NT2/D1 (cell line): ENCODE measurements at places on chromosomes 2 and 18.

GRCh38 chr2:34102339-34102738 lies 503.2 kb upstream of the FAM98A start:
- DNase-seq, result no peak

DNA sequence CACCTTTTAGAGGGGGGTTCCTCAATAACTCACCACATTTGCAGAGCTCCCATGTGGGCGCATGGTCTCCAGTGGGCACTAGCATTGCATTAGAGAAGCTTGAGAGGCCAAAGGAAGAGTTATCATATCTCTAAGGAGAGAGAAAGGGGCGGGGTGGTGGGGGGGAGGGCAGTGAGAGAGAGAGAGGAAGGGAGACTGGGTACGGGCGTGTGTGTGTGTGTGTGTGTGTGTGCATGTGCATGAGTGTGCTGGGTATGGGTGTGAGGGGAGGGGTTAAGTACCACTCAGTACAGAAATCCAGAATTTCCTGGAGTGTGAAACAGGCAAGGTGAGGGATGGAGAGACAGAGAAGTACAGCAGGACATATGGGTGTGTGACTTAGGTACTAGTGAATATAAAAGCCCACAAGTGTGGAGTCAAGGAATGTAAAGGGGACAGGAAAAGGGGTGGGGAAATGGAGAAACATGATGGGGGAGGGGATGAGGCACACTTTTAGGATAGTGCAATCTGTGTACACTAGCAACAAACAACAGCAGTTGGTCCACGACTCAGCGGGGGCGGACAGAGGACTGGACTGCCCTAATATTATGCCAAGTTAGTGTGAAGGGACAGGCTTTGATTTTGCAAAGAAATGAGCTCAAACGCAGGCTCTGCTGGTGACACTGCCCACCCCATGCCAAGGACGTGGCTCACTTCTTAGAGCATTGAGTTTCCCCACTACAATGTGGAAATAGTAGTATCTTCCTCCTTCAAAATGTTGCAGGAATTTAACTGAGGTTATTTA lies 91.3 kb downstream of the SPRED2 start:
- no peak for DNase-seq

DNA sequence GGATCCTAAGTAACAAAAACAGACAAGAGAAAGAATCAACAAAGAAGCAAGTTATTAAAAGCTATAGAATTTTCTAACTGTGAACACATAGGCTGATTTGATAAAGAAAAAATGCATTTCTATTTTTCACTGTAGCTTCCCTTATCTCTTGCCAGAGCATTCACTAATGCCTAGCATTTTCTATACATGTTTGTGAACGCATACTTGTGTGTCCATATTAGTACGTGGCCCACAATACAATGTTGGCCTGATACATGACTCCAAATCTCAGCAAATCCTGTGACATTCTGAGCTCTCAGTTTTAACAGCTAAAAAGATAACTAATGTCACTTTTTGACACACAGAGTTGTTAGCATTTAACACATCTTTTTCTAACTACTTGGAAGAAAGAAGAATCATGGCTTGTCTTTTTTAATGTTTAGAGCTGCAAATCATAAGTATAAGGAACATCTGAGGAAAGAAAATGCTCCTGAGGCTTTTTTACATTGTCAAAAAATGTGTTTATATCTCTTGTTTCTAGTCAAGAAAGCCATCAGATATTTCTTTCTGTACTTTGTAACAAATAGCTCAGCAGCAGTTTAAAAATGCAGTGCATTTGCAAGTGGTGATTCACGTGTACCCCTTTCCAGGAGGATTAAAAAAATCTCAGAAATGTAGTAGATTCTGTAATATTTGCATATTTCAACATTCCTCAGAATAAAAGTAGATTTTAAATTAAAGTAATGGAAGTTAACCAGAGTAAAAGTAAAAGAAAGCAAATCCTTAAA lies 1646.8 kb upstream of the TMEFF2 start:
- no peak for DNase-seq

GRCh38 chr2:204479557-204479956 lies 65.7 kb upstream of the PARD3B start:
- DNase-seq, result no peak

- no peak for DNase-seq
Observed at GRCh38 chr18:70160073-70160678, 45.3 kb downstream of the RTTN start.

DNA sequence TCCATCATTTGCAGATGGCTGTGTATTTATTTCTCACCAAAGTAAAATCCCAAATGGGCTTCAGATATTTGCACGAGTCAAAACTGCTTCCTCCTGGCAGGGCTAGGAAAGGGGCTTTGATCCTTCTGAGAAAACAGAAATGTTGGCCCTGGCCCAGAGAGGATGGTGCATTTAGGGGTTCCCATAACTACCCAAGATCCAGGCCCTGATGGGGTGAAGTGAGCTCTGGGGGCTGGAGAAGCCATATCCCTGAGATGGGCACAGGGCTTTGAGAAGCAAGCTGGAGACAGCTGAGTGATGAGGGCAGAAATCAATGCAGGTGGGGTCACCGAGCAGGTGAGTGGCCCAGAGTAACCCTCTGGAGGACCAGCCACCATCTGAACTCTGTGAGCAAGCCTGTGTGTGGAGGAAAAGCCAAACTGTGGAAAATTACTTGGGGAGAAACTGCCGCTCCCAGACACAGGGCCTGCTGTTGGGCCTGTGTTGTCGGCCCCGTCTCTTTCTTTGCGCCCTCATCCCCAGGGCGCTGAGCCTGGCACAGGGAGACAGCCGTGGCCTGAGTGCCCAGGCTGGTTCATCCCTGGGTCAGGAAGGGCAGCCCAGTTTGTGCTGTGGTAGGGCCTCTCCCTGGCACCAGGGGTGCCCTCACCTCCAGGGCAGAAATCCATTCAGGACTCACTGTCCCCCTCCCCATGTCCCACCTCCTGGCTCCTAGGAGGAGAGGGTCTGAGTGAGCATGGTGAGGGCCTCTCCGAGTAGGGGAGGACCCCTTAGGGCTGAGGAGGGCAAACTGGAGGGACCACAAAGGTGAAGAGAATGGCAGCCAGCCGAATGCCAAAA lies 167.8 kb upstream of the HAAO start:
- DNase-seq, result no peak

- no peak for DNase-seq
Observed at GRCh38 chr2:199462347-199462955, 4.7 kb upstream of the SATB2 start.

- DNase-seq, result no peak
Observed at GRCh38 chr18:38843291-38843690, 1277.7 kb upstream of the CELF4 start.

DNA sequence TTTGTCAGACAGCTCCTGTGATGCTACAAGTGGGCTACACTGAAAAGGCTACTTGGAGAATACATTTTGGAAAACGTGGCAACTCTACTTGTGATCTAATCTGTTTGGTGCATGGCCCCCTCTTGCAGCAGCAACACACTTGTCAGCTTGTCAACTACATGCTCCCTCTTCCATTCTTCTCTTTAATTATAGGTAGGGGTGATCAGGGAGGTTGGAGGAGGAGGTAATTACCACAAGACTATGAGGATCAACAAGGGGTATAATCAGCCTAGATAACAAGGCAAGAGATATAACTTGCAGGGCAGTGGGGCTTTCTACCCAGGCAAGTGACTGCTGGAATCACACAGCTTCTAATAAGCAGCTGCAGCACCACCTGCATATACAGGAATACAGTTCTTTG lies 104.9 kb downstream of the ACVR1 start:
- DNase-seq, result no peak

GRCh38 chr2:68632021-68632420 lies 11.4 kb upstream of the PROKR1 start:
- DNase-seq, result no peak

DNA sequence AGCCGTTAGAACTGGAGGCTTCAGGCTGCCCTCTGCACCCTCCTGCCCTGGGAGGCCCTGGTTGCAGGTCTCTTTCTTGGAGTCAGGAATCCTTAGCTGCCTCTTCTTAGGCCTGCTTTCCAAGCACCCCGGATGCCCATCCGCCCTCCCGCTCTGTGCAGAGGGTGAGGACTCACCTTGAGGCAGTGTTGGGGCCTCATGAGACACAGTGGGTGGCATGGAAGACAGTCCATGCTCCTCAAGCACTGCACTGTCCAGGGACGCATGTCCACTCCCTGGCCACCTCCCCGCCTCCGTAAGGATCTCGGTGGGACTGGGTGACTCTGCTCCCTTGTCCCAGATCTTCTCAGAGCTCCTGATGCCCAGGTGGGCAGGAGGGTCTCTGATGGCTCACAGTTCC lies 5.7 kb upstream of the TRAF3IP1 start:
- no peak for DNase-seq

GRCh38 chr18:36025025-36025424 lies 42.3 kb downstream of the RPRD1A start:
- no peak for DNase-seq

DNA sequence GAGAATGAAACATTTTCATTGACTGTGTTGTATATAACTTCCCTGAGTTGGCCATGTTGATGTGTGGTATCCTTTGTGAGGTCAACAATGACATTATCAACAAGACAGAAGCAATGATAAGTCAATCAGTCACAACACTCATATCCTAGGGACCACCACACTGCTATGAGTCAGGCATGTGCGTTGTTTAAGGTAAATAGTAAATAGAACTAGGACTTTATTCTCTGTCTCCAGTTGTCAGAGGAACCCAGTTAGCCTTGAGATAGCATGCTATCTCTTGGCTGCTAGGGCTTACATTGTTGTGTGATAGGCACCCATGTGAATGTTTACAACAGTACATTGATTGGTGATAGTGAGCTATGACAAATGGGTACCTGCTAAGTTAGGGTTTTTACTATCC lies 37.3 kb downstream of the GPD2 start:
- DNase-seq, result no peak

GRCh38 chr2:230956827-230957755 lies 32.0 kb upstream of the GPR55 start:
- DNase-seq, result peak; percentile 36

DNA sequence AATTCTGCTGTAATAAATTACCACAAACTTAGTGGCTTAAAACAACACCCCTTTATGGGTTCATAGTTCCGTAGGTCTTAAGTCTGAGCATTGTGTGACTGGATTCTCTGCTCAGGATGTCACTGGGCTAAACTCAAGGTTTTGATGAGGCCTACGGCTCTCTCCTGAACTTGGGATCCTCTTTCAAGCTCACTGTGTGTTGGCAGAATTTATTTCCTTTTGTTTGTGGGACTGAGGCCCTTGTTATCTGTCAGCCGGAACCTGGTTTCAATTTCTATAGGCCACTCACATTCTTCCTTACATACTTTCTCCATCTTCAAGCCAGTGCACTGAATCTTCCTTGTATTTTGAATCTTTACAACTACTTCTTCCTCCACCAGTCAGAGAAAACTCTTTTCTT lies 290.2 kb downstream of the AKAIN1 start:
- no peak for DNase-seq

GRCh38 chr2:12045864-12046291 lies 299.4 kb downstream of the LPIN1 start:
- no peak for DNase-seq

DNA sequence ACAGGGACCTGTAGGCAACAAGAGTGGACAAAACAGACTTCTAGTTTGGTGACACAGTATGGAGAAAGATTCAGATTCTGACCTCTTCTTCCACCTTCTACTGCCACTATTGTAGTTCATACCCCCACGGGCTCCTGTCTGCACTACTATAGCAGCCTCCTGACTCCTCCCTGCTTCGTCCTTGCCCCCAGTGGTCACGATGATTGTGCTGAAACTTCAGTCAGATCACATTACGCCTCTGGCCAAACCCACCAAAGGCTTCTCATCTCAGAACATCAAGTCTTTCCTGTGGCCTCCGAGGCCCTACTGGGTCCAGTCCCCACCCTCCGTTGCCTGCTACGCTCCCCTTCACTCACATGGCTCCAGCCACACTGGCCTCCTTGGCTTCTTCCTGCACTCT lies 147.6 kb downstream of the CYP26B1 start:
- no peak for DNase-seq

- no peak for DNase-seq
Observed at GRCh38 chr2:74162951-74163350, 15.2 kb upstream of the BOLA3 start.

- DNase-seq, result no peak
Observed at GRCh38 chr2:163551616-163552373, 184.0 kb downstream of the FIGN start.

DNA sequence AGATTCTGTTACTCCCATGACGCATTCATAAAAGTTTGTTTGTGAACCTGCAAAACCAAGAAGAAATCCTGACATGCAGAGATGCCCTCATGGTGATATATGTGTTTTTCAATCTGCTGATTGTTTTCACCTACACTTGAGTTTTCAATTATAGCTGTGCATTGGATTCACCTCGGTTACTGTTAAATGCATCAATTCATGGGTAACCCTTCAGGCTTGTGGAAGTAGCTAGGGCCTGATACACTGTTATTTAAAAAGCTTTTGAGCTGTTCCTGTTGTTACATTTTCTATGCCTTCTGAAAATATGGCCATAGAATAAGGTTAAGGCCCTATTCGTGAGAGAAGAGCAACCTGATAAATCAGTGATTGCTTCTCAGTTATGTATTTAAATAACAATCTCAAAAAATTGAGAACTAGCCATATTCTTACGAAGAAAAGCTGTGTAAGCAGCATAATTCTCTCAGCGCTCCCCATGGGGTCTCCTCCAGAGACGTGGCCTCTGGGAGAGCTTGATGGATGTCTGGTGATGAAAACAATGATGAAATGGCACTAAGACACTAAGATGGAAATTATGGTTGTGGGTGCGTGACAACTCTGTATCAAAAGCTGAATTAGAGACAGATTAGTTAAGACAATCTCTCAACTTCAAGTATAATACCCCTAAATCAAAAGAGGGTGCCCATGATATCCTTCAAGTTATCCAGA lies 60.5 kb downstream of the RIT2 start:
- DNase-seq, result no peak

DNA sequence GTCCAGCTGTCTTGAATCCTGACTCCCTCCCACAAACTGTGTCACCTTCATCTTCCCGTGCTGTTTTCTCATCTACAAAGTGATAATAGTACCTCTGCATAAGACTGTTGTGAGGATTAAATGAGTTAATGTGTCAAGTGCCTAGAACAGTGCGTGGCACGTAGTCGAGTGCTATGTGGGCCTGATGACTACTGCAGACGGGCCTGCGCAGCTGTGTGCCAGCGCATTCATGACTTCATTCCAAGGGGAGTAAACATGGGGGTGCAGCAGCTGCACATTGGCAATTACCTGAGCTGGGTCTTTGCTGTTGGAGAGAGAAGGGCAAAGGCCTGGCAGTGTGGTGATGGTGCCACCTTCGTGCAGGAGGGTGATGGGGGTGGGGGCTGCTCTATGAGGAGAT lies 5.0 kb downstream of the TEX44 start:
- DNase-seq, result no peak

DNA sequence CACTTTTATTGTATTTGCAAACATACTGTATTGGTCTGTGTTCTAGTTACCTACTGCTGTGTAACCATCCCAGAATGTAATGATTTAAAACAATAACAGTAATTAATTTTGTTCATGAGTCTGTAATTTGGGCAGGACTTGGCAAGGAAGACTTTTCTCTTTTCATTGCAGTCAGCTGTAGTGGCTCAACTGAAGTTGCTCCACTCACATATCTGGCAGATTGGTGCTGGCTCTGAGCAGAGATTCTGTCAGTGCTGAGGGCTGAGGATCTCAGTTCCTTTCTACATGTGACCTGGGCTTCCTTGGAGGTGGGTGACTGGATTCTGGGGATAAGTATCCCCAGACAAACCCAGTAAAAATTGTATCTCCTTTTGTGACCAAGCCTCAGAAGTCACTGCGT lies 26.6 kb downstream of the PTPN4 start:
- no peak for DNase-seq
